Activated gamma-delta T cell treated with anti-CD3 and anti-CD28 coated beads, Interleukin-2, amount 50 U/mL, for 16 hours (primary cell): ENCODE measurements at places on chromosomes 3 and 15.

- no peak for DNase-seq
These were observed 25.0 kb downstream of the TGFBR2 start for GRCh38 chr3:30631243-30631904.

DNA sequence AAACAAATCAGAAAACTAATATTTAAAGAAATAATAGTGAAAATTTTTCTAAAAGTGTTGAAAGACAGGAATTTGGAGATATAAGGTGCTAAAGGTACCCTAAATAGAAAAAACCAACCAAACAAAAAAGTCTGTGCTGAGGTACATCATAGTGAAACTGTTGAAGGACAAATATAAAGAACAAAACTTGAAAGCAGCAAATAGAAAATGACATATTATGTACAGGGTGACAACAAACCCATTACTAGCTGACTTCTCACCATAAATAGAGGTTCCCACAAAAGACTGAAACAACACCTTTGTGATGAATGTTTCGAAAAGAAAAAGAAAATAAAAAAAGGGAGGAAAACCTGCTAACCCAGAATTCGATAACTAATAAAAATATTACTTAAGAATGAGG is 502.5 kb upstream of the NECTIN3 start:
- no peak for DNase-seq

DNA sequence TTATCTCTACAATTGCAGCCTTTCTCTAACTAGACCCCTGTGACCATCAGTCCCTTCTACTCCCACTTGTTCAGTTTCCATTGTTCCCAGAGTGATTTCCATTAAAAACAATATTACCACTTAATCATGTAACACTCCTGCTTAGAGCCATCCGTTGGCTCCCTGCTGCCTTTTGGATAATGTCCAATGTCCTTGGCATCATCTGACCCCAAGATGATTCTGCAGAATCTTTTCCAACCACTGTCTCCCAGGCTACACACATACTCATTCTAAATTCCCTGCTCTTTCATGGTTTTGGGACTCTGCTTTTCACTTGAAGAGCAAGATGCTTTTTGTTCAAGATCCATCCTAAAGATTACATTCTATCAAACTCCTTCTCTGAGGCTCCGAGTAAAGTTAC is 7.1 kb downstream of the KCNH8 start:
- no peak for DNase-seq

DNA sequence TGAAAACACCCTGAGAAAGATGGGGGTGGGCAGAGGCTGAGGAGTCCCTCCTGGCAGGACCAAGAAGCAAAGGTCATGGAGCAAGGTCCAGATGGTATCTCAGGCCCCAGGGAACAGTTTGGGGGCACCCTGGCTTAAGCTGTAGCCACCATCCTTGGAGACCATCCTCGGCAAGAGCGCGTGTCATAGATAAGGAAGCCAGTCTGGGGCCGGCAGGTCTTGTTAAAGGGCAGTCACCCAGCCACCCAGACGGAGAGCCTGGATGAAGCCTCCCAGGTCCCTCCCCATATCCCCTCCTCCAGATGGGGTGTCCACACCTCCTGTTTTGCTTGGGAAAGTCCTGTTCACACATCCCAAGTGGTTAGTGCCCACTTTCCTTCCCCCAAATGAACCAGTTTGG is 191.1 kb downstream of the KLF13 start:
- DNase-seq: no peak

- DNase-seq: no peak
These were observed 6.0 kb downstream of the RAB27A start for GRCh38 chr15:55283379-55284147.

DNA sequence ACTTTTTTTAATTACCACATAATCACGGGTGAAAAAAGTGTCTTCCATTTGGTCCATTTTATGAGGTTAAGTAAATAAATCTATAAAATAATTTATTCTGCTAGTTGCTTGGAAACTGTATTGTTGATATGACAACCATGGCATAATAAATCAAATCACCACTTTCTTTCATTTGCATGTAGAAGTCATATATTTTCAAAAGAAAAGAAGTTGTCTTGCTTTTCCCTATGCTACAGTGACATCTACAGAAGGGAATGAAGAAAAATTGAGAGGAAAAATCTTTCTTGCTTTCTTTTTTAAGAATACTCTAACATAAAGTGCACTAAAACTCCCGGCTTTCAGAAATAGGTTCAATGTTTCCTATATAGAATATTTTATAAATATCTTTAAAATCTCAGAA is 228.5 kb downstream of the ZBBX start:
- DNase-seq: no peak

DNA sequence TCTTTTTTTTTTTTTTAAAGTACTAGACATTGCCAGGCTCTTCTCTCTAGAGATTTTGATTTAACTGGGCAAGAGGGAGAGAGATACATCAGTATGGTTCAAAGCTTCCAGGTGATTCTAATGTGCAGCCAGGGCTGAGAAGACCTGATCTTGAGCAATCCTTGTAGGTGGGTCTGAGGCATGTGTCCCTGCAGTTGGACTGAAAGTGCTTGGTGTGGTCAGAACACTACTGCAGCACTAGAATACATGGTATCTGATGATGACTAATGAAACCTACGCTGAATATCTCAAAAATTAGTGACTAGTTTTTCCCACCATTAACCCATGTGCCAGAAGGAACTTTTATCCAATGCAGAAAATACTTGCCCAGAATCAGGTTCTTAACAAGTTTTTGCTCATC is 34.4 kb upstream of the MYO5C start:
- DNase-seq: no peak

DNA sequence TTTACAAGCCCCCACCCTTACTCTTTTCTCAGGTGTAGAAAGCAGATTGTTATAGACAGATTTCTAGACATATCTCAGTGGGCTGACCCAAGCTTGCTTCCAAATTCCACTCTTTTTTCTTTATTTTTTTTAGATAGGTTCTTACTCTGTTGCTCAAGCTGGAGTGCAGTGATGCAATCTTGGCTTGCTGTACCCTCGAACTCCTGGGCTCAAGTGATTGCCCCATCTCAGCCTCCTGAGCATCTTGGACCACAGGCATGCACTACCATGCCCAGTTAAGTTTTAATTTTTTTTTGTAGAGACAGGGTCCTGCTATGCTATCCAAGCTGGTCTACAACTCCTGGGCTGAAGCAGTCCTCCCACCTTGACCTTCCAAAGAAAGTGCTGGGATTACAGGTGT is 53.5 kb upstream of the ADAMTS9 start:
- DNase-seq: no peak

GRCh38 chr15:84400017-84400740 is 164.6 kb downstream of the GOLGA6L4 start:
- DNase-seq: no peak

GRCh38 chr3:10192953-10193691 is 28.4 kb downstream of the IRAK2 start:
- no peak for DNase-seq

DNA sequence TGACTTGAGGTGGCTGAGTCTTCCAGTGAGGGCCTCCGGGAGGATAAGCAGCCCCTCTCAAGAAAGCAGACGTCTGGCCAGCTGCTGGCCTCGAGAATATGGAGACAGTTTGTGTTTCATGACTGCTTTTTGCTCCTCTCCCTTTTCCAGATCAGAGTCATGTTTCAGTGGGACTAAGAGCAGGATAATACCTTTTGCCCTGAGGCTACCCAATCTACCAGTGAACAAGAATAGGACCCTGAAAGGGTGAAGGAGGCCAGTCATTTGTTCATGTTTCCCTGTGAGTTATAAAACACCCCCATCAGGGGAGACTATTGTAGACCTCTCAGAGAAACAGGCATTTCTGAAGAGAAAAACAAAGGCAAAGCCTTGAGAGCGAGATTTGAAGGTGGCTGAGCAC is 137.4 kb downstream of the RYR3 start:
- no peak for DNase-seq

DNA sequence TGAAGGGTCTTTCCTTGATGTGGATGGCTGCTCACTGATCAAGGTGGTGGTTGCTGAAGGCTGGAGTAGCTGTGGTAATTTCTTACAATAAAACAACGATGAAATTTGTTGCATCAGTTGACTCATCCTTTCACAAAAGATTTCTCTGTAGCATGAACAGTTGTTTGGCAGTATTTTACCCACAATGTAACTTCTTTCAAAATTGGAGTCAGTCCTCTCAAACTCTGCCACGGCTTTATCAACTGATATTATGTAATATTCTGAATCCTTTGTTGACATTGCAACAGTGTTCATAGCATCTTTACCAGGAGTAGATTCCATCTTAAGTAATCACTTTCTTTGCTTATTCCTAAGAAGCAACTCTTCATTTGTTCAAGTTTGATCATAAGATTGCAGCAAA is 252.6 kb downstream of the UBE2E2 start:
- DNase-seq: no peak

- no peak for DNase-seq
These were observed 962.3 kb upstream of the NR2F2 start for GRCh38 chr15:95368191-95368590.

DNA sequence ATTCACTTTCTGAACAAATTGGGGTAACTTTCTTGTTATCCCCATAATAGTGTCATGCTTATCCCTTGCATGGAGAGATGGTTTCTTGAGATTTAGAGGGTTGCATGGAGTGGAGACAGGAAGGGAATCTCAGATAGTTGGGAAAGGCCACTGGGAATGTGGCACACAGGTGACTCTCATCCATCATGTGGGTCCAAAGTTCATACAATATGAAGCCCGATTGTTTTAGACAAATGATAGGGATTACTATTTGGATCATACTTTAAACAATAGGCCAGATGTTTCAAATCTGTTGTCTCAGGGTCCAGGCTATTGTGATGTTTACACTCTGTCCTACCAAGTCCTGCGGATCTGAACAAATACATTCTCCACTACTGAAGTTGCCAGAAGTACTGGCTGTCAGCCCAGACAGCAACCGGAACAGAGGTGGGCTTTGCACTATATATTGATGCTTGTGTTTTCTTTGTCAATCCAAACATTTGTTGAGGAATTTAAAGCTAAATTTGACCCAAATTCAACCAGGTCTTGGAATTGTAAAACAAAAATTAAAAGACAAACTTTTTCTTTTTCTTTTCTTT is 39.2 kb upstream of the NMNAT3 start:
- no peak for DNase-seq

DNA sequence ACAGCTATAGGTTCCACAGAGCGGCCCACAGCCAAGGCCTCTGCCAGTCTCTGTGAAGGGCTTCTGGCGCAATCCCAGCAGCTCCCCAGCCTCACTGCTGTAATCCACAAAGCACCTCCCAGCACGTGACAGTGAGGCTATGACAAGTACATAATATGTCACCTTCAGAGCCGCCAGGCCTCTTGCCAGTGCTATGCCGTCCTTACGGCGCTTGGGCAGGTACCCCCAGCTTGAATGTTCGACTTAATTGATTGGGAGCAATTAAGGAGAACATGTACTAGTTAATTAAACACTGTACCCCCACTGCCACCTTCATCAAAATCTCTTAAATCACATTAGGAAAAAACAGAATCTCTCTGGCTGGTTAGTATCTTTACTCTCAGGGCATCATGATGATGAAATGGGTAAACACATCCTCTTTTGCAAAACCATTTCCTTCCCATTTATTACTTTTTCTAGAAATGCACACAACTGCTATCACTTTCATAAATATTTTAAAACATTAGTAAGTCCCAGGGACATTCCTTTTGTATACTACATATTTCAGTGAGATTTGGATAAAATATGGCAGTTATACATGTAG is 169.9 kb downstream of the XXYLT1 start:
- DNase-seq: no peak

GRCh38 chr3:131712662-131713061 is 209.9 kb upstream of the MRPL3 start:
- no peak for DNase-seq

- no peak for DNase-seq
These were observed 11.4 kb upstream of the CCDC174 start for GRCh38 chr3:14640157-14640562.

- no peak for DNase-seq
These were observed 105.4 kb upstream of the FHIT start for GRCh38 chr3:61356685-61357084.

GRCh38 chr3:167895684-167896083 is 160.2 kb downstream of the SERPINI1 start:
- DNase-seq: no peak

- no peak for DNase-seq
These were observed 17.8 kb upstream of the ZNF774 start for GRCh38 chr15:90334304-90334731.

GRCh38 chr3:48187301-48187578 is 977 bp downstream of the CDC25A start:
- no peak for DNase-seq

GRCh38 chr15:90145259-90145658 is 43.0 kb upstream of the IDH2 start:
- no peak for DNase-seq
